ENCODE measurements at places on chromosomes 5 and 9.

- DNase-seq: no peak
These were observed 404.6 kb upstream of the C9orf72 start for GRCh38 chr9:27977931-27978330.

GRCh38 chr5:167720259-167720658 lies 571.2 kb upstream of the WWC1 start:
- DNase-seq: no peak

DNA sequence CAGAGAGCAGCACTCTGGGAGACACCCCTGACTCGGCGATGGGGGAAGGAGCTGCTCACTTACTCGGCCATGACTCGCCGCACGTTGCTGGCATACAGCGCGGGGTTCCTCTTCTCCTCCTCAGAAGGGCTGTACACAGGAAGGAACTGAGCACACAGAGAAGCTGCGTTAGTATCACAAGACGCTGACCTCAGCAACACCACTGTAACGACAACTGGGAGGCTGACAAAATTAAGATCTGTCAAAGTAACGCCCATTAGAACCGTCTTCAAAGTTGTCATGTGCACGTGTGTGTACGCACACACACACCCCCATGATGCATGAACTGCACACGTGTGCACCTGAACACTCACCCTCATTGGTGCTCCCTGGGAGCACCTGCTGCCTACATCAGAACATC lies 32.1 kb upstream of the SLC6A3 start:
- DNase-seq: peak; percentile 92

GRCh38 chr5:9599391-9599790 lies 30.8 kb downstream of the TAS2R1 start:
- DNase-seq: no peak

DNA sequence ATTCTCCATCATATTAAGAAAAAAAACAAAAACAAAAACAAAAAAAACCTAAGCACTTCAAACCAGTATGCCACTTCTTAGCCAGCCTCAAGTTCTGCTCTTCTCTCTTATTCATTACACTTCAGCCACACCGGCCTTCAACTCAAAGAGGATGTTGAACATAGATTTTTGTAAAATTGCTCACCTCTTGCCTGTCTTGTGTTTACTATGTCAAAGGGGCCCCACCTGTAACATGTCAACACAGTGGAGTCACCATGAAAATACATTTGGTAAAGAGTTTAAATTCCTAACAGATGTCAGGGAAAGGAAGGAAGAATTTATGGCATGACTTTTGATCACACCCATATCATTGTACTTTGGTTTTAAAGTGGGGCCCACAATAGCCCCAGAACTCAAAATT lies 121.1 kb upstream of the GHR start:
- DNase-seq: no peak
